CD8-positive, alpha-beta memory T cell (primary cell): ENCODE measurements at places on chromosomes 16 and 17.
A peak's percentile ranks its signal among the peaks of the same experiment; 100 is the strongest.

DNA sequence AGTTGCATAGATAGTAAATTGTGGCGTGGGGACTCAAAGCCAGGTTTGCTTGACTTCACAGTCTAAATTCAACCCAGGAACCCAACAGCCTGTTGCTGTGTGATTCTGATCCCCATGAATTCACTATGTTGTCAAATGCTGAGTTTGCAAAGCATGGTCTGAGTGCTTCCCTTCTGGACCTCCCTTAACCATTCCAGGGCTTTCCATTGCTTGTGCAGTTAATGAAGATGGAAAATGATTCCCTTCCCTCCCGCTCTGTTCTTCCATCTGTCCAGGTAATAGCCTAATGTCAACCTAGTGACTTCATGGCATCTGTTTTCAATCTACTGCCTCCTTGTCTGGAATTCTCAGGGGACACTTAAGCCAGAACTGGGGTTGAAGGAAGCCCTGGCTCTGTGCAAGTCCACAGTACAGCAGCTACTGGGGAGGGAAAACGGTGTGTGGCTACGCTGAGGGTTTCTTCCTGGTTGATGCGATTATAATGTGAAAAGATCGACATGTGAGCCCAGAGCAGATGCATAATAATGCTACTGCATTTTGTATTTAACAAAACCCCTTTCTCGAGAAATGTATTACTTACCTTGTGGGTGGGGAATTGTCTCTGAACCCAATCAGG, 206.7 kb downstream of the CDH13 start:
- no peak for DNase-seq

- no peak for DNase-seq
These were observed 160.4 kb downstream of the WWOX start for GRCh38 chr16:78259873-78260272.

DNA sequence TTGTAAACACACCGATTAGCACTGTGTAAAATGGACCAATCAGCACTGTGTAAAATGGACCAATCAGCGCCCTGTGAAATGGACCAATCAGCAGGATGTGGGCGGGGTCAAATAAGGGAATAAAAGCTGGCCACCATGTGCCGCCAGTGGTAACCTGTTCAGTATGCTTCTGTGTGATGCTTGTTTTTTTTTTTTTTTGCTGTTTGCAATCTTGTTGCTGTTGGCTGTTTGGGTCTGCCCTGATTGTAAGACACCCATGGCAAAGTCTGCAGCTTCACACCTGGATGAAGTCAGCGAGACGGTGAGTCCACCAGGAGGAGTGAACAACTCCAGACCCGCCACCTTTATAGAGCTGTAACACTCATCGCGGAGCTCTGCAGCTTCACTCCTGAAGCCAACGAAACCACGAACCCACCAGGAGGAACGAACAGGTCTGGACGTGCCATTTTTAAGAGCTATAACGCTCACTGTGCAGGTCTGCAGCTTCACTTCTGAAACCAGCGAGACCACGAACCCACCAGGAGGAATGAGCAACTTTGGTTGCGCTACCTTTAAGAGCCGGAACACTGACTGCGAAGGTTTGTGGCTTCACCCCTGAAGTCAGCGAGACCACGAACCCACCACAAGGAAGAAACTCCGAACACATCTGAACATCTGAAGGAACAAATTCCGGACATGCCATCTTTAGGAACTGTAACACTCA, 85.0 kb upstream of the MED9 start:
- DNase-seq = peak; percentile 77

DNA sequence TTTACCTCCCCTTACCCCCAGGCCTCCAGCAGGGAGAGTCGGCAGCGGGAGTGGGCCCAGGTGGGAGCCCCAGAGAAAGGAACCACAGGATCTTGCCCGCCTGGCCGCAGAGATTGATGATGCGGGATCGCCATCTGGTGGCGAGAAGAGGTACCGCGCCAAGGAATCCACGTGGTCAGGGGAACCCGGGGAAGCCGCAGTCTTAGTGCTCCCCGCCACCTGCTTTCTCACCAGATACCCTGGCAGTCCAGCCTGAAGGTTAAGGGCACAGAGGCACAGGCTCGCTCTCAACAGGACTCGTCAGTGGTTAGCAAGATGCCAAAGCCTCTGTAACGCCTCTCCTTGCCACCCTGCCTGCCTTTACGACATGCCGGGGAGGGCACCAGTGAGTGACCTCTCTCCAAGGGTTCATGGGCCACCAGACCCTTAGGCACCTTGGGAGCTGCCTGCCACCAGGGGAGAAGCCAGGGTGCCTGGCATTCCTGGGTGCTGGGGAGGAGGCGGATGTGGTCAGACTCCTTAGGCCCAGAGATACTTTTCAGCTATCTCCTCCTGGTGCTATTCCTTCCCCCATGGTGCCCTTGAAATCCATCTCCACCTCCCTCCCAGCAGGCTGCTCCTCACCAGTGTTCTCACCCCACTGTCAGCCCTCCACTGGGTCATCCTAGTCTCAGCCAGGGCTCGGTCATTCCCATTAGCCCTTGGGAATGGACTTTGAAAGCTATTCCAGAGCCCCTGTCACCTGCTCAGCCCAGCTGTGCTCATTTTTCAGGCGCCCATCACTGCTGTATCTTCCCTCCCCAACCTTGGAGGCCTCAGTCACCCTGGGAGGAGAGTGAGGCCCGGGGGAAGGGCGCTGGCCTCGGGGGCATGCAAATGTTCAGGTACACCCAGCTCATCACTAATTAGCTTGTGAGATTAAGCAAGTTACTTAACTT, 5.5 kb upstream of the RHBDF2 start:
- peak; percentile 83 for DNase-seq

- DNase-seq = no peak
These were observed 16.3 kb downstream of the ABCC12 start for GRCh38 chr16:48139517-48139916.

- no peak for DNase-seq
These were observed 179.1 kb downstream of the ABCC12 start for GRCh38 chr16:47976636-47977210.

DNA sequence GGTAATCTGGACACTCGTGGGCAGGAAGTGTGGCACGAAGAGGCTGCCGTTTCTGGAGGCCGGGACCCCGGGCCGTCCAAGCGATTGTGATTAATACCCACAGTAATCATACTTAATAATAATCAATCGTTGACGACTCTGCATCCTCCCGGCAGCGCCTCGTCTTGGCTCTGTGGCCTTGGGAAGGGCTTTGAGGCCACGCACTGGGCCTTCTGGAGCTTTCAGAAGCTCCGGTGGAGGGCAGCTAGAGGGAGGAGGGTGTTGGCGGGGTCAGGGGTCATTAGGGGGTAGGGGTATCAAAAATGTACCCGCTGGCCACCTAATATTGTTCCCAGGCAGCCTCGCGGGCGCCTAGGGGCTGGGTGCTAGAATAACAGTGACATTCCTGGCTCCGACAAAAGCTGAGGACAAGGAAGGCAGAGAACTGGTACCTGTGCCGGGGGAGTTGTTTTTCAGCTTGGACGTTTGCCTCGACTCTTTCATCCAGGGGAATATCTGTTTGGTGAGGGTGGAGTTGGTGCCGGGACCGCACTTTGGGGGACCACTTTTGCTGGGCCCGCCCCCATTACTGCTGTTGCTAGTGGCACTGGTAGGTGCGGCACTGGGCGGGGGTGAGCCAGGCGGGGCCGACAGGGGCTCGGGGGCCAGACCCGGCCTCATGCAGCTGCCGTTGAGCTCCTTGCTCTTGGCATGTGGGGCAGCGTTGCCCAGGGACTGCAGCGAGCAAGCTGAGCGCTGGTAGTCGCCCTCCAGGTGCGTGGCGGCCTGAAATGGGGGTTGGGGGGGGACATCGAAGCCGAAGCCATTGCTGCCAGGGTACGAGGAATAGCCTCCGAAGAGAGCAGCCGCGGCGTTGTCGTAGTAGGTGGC, 6.9 kb upstream of the HOXB2 start:
- DNase-seq = no peak

- DNase-seq = no peak
These were observed 162.4 kb upstream of the TOX3 start for GRCh38 chr16:52709306-52709705.

DNA sequence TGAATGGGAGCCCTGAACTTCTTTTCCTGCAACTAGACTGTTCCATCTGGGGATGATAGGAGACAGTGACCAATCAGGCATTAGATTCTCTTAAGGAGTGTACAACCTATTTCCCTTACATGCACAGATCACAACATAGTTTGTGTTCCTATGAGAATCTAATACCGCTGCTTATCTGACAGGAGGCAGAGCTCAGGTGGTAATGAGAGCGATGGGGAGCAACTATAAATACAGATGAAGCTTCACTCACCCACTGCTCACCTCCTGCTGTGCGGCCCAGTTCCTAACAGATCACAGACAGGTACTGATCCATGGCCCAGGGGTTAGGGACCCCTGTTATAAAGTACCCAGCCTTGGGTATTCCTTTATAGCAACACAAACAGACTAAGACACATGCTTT, 17.4 kb upstream of the ADAMTS18 start:
- DNase-seq = no peak

DNA sequence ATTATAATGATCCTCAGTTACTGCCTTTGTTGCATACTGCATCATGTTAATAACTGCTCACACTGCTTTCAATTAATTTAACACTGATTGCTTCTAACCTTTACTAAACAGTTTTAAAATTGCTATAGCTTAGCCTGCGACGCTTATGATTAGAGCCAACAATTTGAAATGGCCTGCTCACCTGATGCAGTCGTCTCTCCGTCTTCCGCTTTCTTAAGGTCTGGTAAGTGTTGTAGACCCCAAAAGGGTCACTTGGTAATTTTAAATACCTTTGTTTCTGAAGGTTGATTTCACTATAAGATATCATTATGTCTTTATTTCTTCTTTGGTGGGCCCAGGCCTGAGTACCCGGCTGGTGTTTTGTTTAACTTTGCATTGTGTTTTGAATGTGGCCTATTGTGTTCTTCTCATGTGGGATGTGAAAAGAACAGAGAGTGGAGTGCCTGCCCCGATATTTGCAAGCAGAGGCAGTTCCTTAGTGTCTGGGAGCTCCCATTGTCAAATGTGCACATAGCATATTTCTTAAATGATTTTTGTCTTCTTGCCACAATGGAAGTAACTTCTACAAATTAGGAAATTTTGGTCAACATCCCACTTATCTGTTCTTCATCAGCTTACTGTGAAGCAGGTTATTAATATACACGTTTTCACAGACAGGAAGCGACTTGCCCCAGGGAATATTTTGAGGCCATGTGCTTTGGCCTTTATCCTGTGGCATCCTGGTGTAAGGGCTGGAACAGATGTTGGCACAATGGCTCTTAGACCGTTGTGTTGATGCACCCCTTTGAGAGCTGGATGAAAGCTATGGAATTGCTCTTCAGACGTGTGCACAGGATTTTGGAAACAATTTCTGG, 2.9 kb downstream of the PHKB start:
- DNase-seq = no peak

GRCh38 chr16:24778671-24779070, 49.2 kb downstream of the TNRC6A start:
- DNase-seq = no peak

- peak; percentile 74 for DNase-seq
These were observed at the start of gene NOG for GRCh38 chr17:56593646-56594319. Gene NOG, plus strand, starts transcription at chr17:56593699. Its CDS starts 525 bp downstream, at chr17:56594224.

GRCh38 chr16:17557949-17558348, 87.2 kb upstream of the XYLT1 start:
- DNase-seq = no peak

- no peak for DNase-seq
These were observed 8.7 kb downstream of the PSMD7 start for GRCh38 chr16:74305281-74305680.

- no peak for DNase-seq
These were observed 226.4 kb upstream of the MAF start for GRCh38 chr16:79826732-79827475.

DNA sequence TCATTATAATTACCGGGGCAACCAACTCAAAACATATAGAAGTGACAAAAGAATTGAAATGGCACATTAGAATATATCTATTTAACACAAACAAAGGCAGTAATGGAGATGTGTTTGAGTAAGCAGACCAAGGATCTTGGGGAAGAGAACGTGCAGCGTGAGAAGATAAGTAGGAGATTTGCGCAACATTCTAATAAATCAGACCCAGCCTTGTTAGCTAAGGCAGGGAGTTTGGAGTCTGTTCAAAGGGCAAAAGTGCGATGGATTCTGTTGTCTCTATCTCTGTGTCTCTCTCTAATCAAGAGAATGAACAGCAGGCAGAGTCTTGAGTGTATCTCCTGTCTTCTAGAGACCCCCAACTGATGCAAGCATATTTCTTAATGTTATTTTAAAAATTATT, 55.0 kb upstream of the FA2H start:
- no peak for DNase-seq

- no peak for DNase-seq
These were observed 11.9 kb downstream of the MAP3K3 start for GRCh38 chr17:63634163-63634562.

DNA sequence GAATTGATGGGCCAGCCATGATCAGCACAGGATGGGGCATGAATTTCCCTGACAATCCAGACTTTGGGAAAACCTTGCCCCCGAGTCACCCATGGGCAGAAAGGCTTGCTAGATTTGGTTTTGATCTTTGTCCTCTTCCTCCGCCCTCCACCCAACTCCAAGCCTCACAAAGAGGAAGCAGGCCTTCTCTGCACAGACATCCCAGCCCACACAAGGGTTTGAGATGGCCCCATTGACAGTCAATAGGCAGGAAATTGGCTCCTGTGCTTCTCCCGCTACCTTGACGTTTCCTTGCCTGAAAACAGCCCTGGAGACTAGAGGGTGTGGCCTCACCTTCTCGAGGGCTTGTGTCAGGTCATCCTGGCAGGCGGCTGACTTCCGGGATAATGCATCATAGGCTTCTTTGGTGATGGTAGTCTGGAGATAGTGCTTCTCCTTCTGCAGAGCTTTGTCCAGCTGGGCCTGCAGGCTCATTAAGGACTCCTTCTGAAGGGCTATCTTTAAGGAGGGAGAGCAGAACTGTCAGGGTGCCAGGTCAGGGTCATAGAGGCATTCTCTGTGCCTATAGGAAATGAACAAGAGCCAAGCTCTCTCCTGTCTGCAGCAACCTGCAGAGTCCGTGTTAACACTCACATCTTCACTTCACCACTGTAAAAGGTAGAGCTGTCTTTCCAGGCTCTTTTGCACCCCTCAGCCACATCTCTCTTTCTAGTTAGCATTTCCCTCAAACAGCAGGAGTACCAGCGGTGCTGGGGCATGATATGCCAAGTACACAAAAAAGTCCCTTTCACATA, 32.2 kb downstream of the DHX38 start:
- no peak for DNase-seq

GRCh38 chr17:7515911-7516610, 31.9 kb downstream of the POLR2A start:
- no peak for DNase-seq

DNA sequence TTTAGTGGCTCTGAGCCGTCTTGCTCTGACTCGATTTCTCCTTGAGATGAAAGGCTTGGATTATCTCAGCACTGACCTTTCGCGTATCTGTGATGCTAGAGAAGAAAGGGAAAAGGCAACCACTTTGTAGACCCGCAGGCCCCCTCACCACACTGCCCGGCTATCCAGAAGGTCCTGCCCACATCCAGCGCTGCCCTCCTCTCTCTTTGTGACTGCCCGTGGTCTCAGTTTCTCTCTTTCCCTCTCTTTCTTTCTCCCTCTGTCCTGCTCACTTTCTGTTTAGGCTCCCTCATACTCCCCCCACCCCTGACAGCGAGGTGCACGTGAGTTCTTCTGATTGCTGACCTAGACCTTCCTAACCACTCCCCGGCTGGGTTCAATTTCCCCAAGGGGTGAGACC, 12.8 kb upstream of the TBX21 start:
- DNase-seq = no peak

- no peak for DNase-seq
These were observed 101.5 kb upstream of the IRX6 start for GRCh38 chr16:55222486-55222885.
